ENCODE measurements at places on chromosomes 16 and 17.
A peak's percentile ranks its signal among the peaks of the same experiment; 100 is the strongest.

- DNase-seq = no peak
These were observed 26.5 kb downstream of the GJD3 start for GRCh38 chr17:40338058-40338457.

- no peak for DNase-seq
These were observed 3.3 kb downstream of the KRT37 start for GRCh38 chr17:41421116-41421515.

DNA sequence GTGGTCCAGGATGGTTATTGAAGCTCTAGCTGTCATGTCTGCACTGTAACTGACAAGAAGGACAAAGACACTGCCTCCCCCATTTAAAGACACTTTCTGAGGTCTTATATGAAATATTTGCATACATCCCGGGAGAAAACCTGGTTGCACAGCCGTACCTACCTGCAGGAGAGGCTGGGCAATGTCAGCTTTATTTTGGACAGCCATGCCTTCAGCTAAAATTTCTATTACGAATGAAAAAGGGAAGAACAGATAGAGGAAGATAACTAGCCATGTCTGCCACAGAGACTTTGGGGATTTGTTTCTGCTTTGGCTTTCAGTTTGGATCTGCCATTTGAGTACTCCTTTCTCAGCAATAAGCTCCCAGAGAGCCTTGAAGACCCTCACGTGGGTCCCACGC, 19.0 kb downstream of the SLC7A6 start:
- DNase-seq = no peak

DNA sequence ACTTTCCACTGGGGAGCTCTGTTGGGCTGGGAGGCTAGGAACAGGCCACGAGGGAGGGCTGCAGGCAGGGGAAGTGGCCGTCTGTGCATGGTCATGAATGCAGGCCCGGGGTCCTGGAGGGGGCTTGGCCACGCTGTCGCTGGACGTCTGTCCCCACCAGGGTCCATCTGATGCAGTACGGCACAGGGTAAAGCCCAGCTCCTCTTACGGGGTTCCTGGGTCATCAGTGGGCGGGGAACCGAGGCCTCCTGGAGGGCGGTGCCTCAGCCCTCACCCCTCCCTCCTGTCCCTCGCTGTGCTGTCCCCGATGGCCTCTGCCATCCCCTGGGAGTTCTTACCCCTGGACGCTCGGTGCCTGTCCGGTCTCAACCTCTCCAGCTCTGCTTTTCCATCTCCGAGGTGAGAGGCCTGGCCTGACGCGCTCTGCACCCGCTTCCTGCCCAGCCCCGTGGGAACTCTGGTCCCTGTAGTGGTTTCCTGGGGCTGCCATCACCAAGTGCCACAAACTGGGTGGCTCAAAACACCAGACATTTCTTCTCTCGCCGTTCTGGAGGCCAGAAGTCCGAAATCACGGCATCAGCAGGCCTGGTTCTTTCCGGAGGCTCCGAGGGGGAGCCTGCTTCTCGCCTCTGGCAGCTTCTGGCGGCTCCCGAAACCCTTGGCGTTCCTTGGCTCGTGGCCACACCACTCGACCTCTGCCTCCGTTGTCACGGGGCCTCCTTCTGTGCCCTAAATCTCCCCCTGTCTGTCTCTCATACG, 182.8 kb downstream of the SEC14L1 start:
- no peak for DNase-seq

DNA sequence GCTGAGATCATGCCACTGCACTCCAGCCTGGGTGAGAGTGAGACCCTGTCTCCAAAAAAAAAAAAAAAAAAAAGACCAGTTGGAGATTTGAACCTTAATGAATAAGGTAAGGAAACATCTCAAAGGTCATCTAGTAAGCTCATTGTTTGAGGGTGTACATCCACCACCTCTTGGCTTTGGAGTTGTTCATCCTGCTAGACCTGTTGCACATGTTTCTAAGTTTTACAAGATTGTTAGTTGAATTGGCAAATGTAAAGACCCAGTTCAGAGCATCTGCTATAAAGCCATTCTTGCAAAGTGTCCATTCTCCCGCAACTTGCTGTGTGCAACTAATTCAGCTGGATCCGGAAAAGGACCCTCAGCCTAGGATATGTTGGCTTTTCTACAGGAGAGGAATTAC, 1.5 kb downstream of the PSMD7 start:
- no peak for DNase-seq

- peak; percentile 71 for DNase-seq
These were observed 30.3 kb downstream of the HMOX2 start for GRCh38 chr16:4506450-4506849.

DNA sequence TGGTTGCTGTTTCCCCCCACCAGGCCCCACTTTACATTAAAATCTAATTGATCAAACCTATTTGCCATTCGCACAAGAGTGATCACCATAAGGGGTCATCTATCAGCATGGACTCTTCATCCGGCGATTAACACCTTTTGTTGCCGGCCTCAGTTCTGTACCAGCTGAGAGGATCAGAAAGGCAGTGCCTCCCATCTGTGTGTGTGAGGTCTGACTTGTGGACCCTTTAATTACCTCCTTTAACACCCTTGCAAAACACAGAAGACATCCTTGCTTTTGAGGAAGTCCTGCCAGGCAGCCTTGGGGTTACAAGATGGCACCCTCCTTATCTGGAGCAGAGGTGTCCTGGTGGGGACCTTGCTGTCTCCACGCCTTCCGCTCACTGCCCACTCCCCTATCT, 77.2 kb upstream of the IRX3 start:
- DNase-seq = no peak

DNA sequence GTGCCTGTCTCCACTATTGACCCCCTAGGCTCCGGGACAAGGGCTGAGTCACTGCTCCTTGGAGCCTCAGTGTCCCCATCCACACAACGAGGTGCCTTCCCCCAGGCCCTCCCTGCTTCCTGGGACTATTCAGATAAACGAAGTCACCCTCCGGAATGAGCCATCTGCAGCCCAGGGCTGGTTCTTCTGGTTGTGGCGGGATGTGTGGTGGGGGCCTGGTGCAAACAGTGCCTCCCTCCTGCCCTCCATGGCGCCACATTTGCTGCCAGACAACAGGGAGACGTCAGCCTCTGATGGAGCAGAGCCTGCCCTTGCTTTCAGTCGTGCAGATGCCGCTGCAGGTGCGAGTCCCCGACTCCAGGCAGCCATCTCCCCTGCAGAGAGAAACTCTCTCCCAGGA, 5.1 kb upstream of the KRT16 start:
- DNase-seq = no peak

DNA sequence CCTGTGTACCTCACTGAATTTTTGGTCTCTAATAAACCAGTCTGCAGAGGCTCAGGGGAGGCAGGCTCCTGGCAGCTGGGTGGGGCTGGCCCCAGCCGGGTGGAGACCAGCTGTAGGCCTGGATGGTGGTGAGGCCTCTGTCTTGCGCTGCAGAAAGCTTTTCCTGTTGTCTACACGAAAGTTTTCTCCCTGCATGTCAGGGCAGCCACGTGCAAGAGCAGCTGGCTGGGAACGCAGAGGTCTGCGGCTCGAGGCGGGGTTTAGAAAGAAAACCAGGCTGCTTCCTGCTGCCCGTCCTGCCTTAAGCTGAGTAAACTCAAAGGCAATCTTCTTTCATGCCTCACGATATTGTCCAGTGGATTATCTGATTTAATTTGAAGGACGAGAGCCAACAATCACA, 2.4 kb downstream of the SERPINF1 start:
- DNase-seq = peak; percentile 85

GRCh38 chr16:70710422-70711210, 24.8 kb upstream of the MTSS2 start:
- no peak for DNase-seq

DNA sequence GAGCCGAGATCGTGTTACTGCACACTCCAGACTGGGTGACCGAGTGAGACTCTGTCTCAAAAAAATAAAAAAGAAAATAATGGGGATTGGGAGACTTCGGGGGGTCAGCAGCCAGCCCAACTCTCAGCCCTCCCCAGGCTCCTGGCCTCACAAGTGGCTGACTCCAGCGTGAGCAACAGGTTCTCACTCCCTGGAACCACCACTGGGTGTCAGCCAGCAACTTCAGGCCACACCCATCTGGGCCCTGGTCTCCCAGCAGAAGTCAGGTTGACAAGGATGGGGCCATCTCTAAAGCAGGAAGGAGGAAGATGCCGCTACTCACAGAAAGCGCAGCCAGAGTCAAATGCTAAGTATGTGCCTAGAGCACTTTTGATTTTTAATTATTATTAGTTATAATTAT, 139.4 kb downstream of the C16orf78 start:
- DNase-seq = no peak

DNA sequence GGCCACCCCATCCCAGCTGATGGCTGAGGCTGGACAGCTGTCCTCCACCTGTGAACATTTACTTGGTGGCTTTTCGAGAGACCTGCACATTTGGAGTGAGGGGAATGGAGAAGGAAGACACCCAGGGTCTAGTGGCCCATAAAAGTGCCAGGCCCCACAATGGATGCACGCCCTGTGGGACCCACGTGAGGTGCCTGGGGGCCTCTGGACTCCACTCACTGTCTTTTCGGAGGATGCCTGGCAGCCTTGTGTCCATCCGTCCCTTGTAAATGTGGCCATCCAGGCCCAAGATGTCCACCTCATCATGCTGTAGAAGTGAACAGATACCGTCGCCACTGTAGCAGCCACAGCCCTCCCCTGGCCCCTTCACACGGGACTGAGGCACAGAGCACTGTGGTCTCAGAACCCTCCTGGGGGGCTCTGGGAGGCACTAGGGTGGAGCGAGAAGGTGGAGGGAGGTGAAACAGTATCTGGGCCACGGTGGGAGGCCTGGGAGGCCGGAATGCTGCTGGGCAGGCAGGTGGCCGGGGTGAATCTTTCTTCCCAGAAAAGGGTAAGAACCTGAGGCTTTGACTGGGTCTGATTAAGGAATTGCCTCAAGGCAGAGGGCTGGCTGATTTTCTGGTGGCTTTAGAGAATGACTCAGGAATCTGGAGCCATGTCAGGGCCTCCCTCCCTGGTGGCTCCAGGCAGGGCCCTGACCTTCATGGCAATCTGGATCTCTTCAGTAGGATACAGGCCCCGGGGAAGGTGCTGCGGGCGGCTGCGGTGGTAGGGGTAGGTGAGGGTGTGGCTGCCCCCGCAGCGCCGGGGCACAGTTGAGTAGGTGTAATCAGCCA, 11.5 kb downstream of the UBALD2 start:
- DNase-seq = no peak

DNA sequence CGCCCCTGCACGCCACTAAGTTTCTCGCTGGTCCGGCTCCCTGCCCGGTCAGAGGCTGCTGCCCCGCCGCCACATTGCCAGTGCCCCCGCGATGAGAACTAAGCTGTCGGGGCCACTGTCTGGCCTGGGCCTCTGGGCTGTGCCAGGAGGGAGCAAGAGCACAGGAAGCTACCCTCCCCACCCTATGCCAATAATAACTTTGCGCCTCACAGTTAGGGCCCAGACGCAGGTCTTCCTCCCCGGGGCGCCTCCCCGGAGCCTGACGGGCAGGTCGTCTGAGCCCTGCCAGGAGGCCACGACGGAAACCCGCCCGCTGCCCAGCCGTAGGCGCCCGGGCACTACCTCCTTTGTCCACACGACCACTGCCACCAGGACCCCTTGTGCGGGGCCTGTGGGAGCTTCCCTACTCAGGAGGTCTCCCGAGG, 1.5 kb downstream of the ZFPM1 start:
- DNase-seq = no peak

DNA sequence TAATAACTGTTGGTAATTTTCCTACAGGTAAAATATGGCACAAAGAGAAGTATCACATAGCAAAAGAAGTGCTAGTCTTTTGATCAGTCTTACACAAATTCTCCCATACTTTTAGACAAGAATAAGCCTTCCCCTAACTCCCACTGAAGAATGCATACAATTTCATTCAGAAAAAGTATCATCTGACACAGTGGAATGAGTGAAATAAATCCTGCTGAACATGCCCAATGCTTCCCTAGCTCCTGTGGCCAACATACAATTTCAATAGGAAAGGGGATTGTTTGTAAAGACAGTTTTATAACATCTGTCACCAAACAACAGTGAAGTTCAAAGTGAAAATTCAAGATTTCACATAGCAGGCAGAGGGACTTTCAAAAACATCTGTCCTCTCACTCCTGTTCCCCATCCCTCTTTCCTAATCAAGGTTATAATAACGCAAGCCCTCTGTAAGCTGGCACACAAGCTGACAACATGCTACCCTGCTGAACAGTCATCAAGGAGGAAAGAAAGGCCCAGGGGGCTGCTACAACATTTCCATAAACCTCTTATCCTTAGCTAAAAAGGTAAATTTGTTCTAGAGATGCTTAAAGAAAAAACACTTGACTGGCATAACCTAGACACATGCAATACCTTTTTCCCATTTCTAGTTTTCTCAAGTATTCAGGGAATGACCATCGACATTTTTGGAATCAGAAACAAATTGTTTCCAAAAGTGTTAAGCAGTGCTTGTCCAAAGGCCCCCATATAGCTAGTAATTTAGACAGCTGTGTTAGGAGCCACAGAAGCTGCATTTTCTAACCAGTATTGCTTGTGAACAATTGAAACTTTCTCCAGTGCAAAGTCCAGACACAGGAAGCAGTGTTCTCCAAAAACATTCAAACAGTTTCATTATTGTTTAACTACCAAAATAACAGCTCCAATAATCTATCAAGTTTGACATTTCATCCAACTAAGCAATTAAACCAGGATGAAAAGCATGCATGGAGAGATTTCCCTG, 11.5 kb upstream of the RFFL start:
- no peak for DNase-seq

DNA sequence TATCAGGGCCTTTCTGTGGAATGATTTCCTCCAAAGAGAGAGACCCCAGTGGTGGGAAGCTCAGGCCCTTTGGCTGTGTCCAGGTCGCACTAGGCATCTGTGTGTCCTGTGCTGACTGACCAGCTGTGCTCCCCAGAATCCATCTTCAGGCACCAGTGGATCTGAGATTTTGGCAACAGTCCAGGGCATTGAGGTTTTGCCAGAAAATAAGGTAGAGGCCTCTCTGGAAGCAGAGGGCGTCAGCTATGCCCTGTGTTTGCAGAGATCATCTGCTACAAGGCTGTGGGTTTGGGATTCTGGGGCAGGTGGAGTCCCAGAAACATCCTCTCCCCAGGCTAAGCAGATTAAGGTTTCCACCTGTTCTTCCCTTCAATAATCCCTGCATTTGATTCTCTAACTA, 57.5 kb upstream of the TOB1 start:
- DNase-seq = no peak

DNA sequence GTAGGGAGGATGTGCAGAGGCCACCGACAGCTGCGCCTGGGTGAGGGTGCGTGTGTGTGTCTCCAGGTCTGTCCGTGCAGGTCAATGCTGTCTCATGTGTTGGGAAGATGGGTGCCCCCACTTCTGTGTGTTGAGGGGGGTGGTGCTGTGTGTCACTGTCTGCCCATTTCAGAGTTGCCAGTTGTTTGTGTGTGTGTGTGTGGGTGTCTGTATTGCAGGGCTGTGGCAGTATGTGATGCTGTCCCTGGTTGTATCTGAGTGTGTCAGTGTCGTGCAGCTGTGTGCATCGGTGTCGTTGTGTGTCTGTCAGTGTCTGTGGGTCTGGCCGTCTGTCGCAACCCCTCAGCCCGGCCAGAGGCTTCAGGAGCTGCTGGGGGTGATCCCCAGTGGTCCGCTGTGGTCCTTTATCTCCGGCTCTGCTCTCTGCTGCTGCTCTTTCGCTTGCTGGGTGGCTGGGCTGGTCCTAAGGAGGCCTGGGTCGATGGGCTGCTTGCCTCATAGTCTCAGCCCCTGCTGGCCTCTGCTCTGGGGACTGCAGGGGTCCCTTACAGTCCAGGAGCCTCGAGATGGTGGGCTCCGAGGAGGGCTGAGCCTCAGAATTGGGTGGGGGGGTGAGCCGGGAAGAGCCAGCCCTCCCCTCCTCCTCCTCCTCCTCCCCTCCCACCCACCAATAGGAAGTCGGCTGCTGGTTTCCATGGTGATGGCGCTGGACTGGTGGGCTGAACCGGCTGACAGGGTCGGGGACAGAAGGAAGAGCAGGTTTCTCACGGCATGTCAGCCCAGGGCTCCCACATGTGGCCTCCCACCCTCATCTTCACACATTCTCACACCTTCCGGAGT, at the start of gene TSPOAP1:
Gene TSPOAP1 (minus strand): TSS at position 601 of the 840 bp plus-strand sequence. CDS start 875 bp downstream, outside the sequence.
- peak; percentile 24 for DNase-seq

- no peak for DNase-seq
These were observed 44.4 kb upstream of the MED13 start for GRCh38 chr17:62109378-62109902.

Data from left hindlimb (tissue), 1 donor.